ENCODE measurements at places on chromosomes 4 and X.

DNA sequence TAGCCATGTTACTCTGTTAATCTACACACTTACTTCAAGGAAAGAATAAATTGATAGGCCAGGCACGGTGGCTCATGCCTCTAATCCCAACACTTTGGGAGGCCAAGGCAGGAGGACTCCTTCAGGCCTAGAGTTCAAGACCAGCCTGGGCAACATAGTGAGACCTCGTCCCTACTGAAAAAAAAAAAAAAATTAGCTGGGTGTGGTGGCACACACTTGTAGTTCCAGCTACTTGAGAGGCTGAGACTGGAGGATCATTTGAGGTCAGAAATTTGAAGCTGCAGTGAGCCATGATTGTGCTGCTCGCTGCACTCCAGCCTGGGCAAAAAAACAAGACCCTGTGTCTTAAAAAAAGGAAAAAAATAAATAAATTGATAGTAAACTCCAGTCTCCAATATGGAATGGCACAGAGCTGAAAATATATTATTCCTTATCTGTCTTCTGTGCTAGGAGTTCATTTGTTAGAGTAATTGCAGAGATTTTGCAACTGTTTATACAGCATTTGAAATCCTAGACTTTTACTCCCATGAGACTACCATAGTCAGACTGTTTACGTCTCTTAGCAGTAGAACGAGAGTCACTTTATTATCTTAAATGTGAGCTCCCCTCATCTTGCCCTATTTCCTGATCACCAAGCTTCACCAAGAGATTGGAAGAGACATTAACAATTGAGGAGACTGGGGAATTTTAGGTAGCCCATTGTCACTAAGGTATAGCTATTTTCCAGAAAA lies 18.8 kb upstream of the TMEM131L start:
- DNase-seq: no peak

- DNase-seq: no peak
These were observed 18.2 kb upstream of the VCX2 start for GRCh38 chrX:8189096-8189830.

GRCh38 chrX:65925592-65925991 lies 114.3 kb downstream of the VSIG4 start:
- DNase-seq: no peak

DNA sequence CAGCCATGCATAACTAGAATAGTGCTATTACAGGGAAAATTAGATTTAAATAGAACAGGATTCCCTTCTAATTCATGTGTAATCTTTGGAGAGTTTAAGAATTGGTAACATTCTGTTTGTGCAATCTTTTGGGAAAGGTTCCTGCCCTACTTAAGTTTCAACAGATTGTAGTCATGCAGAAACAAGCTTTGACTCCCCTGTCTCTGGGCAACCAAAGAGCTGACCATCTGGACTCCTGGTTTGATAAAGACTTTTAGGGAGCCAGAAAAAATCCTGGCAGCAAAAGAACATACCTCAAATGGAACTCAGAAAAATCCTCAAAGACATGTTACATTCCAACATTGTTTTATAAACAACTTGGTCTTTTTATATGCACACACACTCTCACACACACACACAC lies 191.1 kb upstream of the NEIL3 start:
- DNase-seq: no peak

- DNase-seq: no peak
These were observed 17.4 kb downstream of the GABRA4 start for GRCh38 chr4:46975812-46976553.

GRCh38 chr4:186999686-187000085 lies 276.0 kb upstream of the FAT1 start:
- no peak for DNase-seq

- no peak for DNase-seq
These were observed 17.3 kb downstream of the COQ2 start for GRCh38 chr4:83267121-83267829.
